ENCODE measurements at places on chromosomes 7 and 10. TPM values are rescaled to one million over a fixed set of nuclear protein-coding genes. Genes with fewer than 3 reads are reported as not detected.

The OR2A1 gene
- total RNA-seq: not detected

The UNCX gene
- total RNA-seq: not detected

The PDE1C gene
- 4.7 TPM for total RNA-seq

The CNOT4 gene
- 4.2 TPM for total RNA-seq

The CAV2 gene
- 400 TPM for total RNA-seq

The DYNC1I1 gene
- 31.3 TPM for total RNA-seq

The AKR1C4 gene
- not detected for total RNA-seq

The POLL gene
- total RNA-seq: 8.0 TPM

The ERVW-1 gene
- not detected for total RNA-seq

The C10orf53 gene
- not detected for total RNA-seq

The CEP55 gene
- 28.9 TPM for total RNA-seq

The LRRTM3 gene
- total RNA-seq: not detected
